ENCODE measurements at places on chromosomes 4 and X. TPM values are rescaled to one million over a fixed set of nuclear protein-coding genes. Genes with fewer than 3 reads are reported as not detected.

Gene P2RY8
- total RNA-seq, result not detected

Gene UBL4A
- total RNA-seq, result 39.2 TPM

Gene TECRL
- not detected for total RNA-seq

Gene HPGD
- not detected for total RNA-seq

Gene NUP62CL
- 6.1 TPM for total RNA-seq

DNA sequence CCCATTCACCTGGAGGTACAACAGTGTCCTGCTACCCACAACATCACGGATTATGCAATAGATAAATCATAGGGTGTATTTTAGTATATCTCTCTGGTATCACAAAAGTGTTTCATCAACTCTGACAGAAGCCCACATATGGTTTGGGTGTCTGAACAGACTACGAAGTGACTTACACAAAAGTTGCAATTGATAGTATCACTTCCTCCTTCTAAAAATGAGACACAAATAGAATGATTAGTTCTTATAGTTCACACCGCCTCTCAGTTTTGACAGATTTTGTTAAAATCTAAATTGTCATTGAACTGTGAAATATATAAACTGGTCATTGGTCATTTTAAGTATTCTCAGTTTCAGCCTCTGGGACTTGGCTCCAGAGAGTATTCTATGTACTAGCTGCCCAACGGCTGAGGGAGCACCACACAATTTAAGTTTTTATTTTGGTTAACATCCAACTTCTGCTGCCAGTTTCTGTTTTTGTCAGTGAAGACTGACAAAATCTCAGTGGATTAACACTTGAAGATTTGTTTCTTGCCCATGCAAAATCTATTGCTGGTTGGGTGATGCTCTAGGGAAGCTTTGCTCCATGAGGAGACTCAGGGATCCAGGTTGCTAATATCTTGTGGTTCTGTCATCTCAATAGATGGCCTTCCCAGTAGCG, 113.8 kb upstream of the PUDP start:
- DNase-seq, result no peak

DNA sequence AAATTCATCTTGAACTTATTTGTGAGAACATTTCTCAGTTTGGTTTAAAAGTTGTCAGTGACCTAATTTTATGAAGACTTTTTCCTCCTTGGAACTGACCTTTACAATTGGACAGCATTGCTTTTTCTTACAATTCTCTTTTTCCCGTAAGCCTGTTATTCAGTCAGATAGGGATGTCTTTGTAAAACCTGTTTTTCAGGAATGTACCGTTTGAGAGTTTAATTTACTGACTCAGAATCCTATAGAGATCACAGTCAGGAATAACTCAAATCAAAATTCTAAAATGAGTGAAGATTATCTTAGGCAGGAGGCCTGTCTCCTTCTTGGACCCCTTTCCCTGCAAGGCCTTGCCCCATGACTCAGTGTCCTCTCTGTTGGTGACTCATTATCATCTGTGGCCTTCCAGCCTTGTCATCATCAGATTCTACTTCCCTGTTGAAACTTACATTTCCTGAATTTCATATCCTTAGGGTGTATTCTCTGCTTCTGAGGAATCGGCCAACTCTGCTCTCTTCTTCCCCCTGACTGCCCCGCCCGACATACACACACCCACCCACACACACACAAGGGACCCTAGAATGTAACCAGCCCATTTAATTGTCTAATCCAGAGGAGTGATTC, 99.8 kb downstream of the ARHGAP10 start:
- DNase-seq, result no peak

GRCh38 chr4:104592183-104592582, 97.5 kb upstream of the CXXC4 start:
- DNase-seq, result no peak

- no peak for DNase-seq
Measured at GRCh38 chr4:14336656-14337055, 665.6 kb upstream of the CPEB2 start.

GRCh38 chr4:165517216-165517615, 138.4 kb downstream of the CPE start:
- DNase-seq, result no peak

GRCh38 chr4:20444599-20445337, 193.1 kb downstream of the SLIT2 start:
- DNase-seq, result no peak

DNA sequence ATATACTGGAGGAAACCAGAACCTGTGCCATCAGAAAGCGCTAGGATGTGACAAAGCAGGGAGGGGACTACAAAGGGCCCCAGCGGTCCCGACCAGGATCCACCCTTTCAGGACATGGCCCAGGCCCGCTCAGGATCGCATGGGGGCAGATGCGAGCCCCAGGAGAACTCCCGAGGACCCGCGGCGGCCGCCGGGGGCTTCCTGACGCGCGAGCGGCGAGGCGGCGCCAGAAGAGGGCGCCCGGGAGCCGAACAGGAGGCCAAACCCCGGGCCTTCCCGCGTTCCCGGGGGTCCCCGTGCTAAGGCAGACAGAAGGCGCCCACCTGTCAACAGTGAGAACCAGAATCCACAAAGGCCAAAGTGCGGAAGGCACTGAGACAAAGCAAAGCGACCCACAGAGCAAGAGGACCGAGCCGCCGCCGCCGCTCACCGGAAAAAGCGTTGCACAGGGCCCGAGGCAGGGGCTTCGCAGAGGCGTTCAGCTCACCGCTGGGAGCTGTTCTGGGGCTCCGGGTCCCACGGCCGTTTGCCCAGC, 7.3 kb upstream of the OPN1LW start:
- DNase-seq, result peak; percentile 71

GRCh38 chrX:39261446-39262147, 460.3 kb downstream of the MID1IP1 start:
- peak; percentile 1 for DNase-seq

GRCh38 chrX:71017396-71017939, 50.7 kb downstream of the SNX12 start:
- DNase-seq, result no peak

- no peak for DNase-seq
Measured at GRCh38 chr4:71566856-71567255, 217.0 kb downstream of the GC start.

All from neural crest cell (in vitro differentiated cells).